ENCODE measurements at places on chromosomes 5 and 9.

DNA sequence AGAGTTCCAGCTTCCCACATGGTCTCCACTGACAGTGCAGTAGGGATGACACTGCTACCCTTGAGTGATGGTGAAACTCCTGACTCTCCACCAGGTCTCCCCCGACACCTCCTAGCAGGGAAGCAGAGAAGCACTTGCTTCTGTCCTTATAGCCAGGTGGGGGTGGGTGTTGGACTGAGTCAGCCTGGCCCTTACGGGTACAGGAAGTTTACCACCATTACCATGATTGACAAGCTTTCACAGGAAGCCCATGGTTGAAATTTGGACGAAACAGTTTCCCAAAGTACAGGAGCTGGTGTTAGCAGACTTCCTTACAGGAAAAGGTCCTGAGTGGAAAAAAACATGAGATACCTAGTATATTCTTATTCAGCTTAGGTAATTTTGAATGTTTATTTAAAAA, 3.1 kb upstream of the FBXL7 start:
- H3K36me3 ChIP-seq: no peaks in the 10 kb centered on the region
- no peak for DNase-seq
- H3K27me3 ChIP-seq: peaks cover 41% of the 10 kb centered on the region
- peaks cover 19% of the 10 kb centered on the region for H3K4me1 ChIP-seq
- no peak overlapping the region for H3K4me3 ChIP-seq

GRCh38 chr9:14203356-14204056, 110.4 kb downstream of the NFIB start:
- no peaks in the 10 kb centered on the region for H3K4me1 ChIP-seq
- H3K27me3 ChIP-seq: peaks cover 3% of the 10 kb centered on the region
- H3K4me3 ChIP-seq: no peak overlapping the region
- H3K27ac ChIP-seq: no peak overlapping the region
- no peaks in the 10 kb centered on the region for H3K36me3 ChIP-seq
- DNase-seq: no peak

GRCh38 chr9:100602342-100602801, 24.5 kb downstream of the CAVIN4 start:
- no peaks in the 10 kb centered on the region for H3K36me3 ChIP-seq
- peaks cover 13% of the 10 kb centered on the region for H3K4me1 ChIP-seq
- DNase-seq: peak; percentile 24
- H3K27ac ChIP-seq: no peak overlapping the region
- no peak overlapping the region for H3K4me3 ChIP-seq

DNA sequence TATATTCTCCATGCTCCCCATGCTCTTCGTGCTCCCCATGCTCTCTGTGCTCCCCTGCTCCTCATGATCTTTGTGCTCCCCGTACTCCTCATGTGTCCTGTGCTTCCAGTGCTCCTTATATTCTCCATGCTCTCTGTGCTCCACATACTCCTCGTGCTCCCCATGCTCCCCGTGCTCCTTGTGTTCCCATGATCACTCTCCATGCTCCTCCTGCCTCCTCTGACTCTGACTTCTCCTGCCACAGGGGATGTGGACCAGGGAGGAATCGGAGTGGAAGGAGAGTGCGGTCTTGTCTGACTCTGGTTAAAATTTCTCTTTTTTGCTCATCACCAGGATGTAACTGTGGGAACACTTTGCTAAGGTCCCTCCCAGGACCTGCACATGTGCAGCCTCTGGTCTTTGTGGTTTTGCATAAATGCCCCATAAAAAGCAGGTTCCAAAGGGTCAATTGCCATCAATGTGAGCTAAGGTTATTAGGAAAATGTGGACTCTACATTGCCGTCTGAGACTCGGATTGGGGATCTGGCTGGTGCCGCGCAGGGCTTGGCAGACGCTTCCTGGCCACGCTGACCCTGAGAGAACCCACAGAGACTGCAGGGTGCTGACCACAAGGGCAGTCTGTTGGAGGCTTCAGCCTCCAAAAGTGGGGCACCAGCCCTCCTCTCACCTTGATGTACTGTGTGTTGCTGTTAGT, 52.5 kb downstream of the TRIP13 start:
- DNase-seq: no peak
- H3K4me1 ChIP-seq: peaks cover 6% of the 10 kb centered on the region
- H3K4me3 ChIP-seq: no peak overlapping the region

- no peaks in the 10 kb centered on the region for H3K27me3 ChIP-seq
- H3K4me1 ChIP-seq: no peaks in the 10 kb centered on the region
- H3K4me3 ChIP-seq: no peak overlapping the region
Observed at GRCh38 chr9:93648181-93648580, 71.8 kb downstream of the PHF2 start.

GRCh38 chr9:34976441-34976840, 13.1 kb upstream of the DNAJB5 start:
- no peak for DNase-seq
- H3K36me3 ChIP-seq: no peaks in the 10 kb centered on the region
- H3K4me3 ChIP-seq: no peak overlapping the region
- peaks cover 24% of the 10 kb centered on the region for H3K27me3 ChIP-seq
- H3K27ac ChIP-seq: no peak overlapping the region

GRCh38 chr5:167982-168660, 23.2 kb upstream of the LRRC14B start:
- no peaks in the 10 kb centered on the region for H3K27me3 ChIP-seq
- H3K4me1 ChIP-seq: peaks cover 3% of the 10 kb centered on the region
- H3K27ac ChIP-seq: no peak overlapping the region
- DNase-seq: no peak
- H3K36me3 ChIP-seq: peaks cover 19% of the 10 kb centered on the region

DNA sequence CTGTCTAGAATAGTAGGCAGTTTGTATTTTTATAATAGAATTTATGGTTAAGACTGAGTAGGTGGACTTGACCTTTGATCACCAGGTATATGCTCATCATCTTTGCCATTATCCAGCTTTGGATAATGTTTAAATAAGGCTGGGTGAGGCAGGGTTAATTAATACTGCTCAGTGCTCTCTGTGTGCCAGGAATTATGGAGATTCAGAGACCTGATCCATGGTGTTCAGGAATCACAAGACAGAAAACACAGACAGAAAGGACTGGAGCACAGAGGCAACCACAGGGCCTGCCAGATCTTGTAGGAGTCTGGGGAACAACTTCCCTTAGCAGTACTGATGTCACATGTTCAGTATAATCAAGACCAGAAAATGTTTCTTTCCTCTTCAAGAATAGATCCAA, 186.3 kb upstream of the ADCY2 start:
- H3K4me1 ChIP-seq: peaks cover 3% of the 10 kb centered on the region
- DNase-seq: no peak
- H3K27me3 ChIP-seq: no peaks in the 10 kb centered on the region
- H3K27ac ChIP-seq: no peak overlapping the region

GRCh38 chr9:121652021-121652837, 795 bp downstream of the DAB2IP start:
- H3K27me3 ChIP-seq: no peaks in the 10 kb centered on the region
- no peak for DNase-seq
- H3K27ac ChIP-seq: peak overlapping the region; percentile 49
- no peaks in the 10 kb centered on the region for H3K36me3 ChIP-seq
- H3K4me3 ChIP-seq: peak overlapping the region; percentile 83

DNA sequence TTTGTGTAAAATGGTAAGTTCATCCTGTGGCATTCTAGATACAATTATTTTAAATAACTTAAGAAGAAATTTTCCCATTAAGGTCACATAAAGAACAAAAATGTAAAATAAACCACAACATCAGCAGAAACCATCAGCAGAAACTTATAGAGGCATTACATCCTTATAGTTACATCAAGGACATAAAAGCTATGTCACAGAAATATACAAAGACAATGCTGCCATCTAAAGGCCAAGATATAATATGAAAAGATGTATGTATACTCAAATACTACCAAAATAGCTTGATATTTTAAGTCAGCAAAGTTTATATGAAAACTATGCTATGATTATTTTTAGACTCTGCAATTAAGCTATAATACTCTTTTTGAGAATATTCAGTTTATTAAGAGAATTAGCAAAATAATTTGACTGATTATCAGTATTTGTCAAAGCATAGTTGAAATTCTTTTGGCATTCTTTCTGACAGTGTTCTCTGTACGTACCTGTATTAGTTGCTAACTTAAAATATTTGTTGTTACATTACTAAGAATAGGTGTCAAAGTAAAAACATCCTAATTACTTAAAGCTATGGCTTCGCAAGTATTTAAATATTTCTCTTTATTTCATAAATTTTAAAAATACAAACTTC, 36.2 kb downstream of the FBXL17 start:
- no peak overlapping the region for H3K27ac ChIP-seq
- peaks cover 3% of the 10 kb centered on the region for H3K36me3 ChIP-seq
- peaks cover 6% of the 10 kb centered on the region for H3K4me1 ChIP-seq
- no peak overlapping the region for H3K4me3 ChIP-seq
- no peak for DNase-seq

DNA sequence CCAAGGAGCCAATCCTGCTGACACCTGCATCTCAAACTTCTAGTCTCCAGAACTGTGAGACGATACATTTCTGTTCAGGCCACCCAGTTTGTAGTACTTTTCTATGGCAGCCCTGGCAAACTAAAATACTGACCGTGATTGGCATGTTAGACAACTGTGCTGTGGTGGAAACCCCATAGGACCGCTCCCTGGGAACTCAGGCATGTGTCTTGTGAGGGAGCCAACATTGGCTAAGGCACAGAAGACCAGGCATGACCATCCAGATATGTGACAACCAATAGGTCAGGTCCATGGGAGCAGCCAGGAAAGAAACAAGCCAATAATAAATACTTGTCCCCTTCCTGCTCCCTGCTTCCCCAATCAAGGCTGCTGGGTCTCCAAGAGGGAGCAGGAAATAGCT, 101.4 kb upstream of the MPDZ start:
- peaks cover 1% of the 10 kb centered on the region for H3K36me3 ChIP-seq
- no peak overlapping the region for H3K27ac ChIP-seq
- no peaks in the 10 kb centered on the region for H3K27me3 ChIP-seq

DNA sequence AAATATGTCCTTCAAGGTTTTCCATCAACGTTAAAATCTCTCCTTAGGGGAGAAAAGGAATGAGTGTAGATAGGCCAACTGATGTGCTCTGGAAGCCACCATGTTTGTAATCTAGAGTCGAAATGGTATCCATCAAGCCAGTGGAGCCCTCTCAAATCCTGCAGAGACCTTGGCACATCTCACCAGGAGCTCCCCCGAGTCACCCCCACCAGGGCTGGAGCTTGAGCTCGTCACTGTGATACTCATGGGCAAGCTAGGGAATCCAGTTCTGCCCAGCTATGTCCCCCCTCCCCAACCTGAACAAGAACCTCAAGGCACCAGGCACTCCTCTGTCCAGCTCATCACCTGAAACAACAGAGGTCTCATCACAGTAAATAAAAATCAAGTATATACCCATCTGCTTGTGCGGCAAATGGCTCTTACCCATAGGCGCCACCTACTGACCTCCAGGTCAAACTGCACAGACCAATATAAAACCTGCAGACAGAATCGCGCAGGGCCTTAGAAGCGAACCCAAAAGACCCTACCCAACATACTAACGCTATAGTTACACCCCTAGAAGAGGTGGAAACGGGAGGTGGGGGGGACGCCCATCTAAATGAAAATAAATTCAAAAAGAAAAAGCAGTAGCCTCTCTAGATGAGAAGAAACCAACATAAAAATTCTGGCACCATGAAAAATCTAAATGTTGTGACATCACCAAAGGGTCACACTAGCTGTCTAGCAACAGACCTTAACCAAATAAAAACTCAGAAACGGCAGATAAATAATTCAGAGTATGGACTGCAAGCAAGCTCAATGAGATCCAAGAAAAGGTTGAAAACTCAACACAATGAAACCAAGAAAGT, 75.0 kb downstream of the TTC39B start:
- no peak for DNase-seq
- H3K4me1 ChIP-seq: no peaks in the 10 kb centered on the region
- H3K27me3 ChIP-seq: no peaks in the 10 kb centered on the region
- peaks cover 8% of the 10 kb centered on the region for H3K36me3 ChIP-seq
- H3K27ac ChIP-seq: no peak overlapping the region

DNA sequence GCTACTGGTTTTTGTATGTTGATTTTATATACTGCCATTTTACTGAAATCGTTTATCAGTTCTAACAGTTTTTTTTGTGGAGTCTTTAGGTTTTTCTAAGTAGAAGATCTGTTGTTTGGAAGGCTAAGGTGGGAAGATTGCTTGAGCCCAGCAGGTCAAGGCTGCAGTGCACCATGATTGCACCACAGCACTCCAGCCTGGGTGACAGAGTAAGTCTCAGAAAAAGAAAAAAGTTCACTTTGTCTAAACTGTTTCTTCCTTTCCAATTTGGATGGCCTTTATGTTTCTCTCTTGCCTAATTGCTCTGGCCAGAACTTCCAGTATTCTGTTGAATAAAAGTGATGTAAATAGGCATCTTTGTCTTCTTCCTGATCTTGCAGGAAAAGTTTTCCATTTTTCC, 124.5 kb upstream of the LRRTM2 start:
- H3K27me3 ChIP-seq: no peaks in the 10 kb centered on the region
- H3K36me3 ChIP-seq: peaks cover 20% of the 10 kb centered on the region
- H3K4me3 ChIP-seq: no peak overlapping the region
- no peak overlapping the region for H3K27ac ChIP-seq

DNA sequence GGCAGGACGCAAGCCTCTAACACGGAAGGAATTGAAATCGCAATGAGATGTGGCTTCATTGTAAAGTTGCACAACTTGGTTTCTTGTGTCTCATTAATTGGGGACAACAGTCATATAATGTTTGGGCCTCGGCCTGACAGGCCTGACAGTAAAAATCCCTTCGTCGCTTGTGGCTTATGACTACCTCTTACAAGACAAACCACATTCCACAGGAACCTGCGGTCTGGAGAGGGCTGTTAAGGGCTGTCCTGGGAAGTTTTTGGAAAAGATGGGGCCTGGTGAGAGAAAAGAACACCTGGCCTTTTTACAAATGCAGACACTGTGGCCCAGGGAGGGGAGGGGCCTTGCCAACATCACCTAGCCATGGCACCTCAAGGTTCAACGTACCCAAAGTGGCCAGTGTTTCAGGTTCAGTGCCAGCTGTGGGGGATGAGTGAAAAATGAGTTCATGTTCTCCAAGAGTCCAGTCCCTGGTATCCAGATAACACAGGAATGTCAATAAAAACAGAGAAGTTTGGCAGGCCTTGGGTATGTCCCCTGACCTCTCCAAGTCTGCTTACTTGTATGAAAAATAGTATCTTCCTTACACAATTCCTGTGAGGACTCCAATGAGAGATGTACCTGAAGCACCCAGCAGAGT, 22.2 kb downstream of the SHB start:
- no peaks in the 10 kb centered on the region for H3K27me3 ChIP-seq
- no peak for DNase-seq
- H3K4me1 ChIP-seq: peaks cover 51% of the 10 kb centered on the region

- no peak overlapping the region for H3K27ac ChIP-seq
- H3K4me3 ChIP-seq: no peak overlapping the region
- H3K4me1 ChIP-seq: peaks cover 3% of the 10 kb centered on the region
Observed at GRCh38 chr5:150153957-150154617, 1.6 kb downstream of the PDGFRB start.

- H3K27ac ChIP-seq: no peak overlapping the region
- H3K36me3 ChIP-seq: no peaks in the 10 kb centered on the region
Observed at GRCh38 chr5:154779105-154779504, 23.9 kb downstream of the LARP1 start.

- DNase-seq: no peak
- H3K27me3 ChIP-seq: no peaks in the 10 kb centered on the region
- H3K4me1 ChIP-seq: peaks cover 2% of the 10 kb centered on the region
- no peaks in the 10 kb centered on the region for H3K36me3 ChIP-seq
Observed at GRCh38 chr5:72438141-72438540, 69.1 kb downstream of the ZNF366 start.

- no peaks in the 10 kb centered on the region for H3K36me3 ChIP-seq
- peaks cover 2% of the 10 kb centered on the region for H3K4me1 ChIP-seq
- H3K27me3 ChIP-seq: no peaks in the 10 kb centered on the region
- H3K27ac ChIP-seq: no peak overlapping the region
- H3K4me3 ChIP-seq: no peak overlapping the region
- no peak for DNase-seq
Observed at GRCh38 chr5:32814620-32815019, 103.5 kb downstream of the NPR3 start.

All from progenitor cell of endocrine pancreas (in vitro differentiated cells).